ENCODE measurements at places on chromosomes 12 and 14.

GRCh38 chr12:91866566-91866965, 279.1 kb downstream of the BTG1 start:
- no peak for DNase-seq

GRCh38 chr14:102575160-102575845, 17.1 kb upstream of the RCOR1 start:
- DNase-seq: no peak

DNA sequence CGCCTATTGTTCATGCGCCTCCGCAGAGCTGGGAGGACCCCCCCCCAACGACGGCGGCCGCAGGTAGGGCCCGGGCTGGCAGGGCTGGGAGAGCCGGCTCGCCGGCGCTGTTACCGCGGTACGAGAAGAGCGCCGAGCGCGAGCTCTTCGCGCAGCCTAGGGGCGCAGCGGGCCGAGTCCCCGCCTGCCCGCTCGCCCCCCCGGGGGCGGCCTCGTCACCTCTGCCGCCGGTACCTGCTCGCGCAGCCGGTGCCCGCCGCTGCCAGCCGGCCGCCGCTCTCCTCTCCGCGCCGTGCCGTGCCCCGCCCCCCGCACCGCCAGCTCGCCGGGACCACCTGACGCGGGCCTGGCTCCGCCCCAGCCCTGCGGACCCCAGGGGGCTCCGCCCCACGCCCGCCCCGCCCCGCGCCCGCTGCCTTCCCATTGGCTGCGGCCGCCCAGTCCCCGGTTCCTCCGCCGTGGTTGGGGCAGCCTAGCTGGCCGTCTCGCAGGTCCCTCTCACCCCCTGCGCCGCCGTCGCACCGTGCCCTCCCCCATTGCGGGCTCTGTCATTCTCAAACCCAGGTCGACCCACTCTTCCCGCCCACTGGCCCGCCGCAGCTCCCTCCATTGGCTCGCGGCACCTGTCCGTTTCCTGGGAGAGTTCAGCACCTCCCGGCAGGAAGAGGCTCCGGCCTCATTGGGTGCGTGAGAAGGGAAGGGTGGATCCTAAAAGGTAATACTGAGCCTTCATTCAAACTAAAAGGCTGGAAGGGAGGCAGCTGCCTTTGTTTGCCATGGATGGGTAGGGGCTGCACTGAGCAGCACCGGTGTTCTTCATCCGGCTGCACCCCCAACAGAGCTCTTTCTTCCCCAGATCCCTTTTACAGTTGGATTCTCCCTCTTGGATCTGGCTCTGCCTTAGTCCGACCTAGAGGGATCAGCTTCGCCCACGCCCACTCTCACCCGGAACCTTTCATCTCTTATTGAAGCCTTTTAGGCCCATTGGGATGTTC, at the start of gene MAP3K9:
MAP3K9 (minus strand) TSS at position 289 of the 995 bp plus-strand sequence. CDS start 342 bp downstream, outside the sequence.
- no peak for DNase-seq

DNA sequence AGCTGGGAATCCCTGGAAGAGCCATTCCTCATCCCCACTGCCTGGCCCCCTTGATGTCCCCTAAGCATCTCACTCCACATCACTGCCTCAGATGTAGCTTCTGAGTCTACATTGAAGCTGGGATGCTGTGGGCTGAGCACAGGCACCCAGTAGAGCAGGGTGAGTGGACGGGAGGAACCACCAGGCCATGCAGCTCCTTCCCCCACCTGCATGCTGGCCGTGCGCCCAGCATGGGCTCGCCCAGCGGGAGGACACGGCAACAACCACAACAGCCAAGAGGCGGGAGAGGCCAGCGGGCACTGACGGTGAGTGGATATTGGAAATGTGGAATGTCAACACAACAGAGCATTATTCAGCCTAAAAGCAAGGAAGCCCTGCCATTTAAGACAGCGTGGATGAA, 310.9 kb downstream of the ADGRD1 start:
- DNase-seq: no peak

- peak; percentile 67 for DNase-seq
These were observed 58.2 kb upstream of the FLRT2 start for GRCh38 chr14:85471744-85472143.

DNA sequence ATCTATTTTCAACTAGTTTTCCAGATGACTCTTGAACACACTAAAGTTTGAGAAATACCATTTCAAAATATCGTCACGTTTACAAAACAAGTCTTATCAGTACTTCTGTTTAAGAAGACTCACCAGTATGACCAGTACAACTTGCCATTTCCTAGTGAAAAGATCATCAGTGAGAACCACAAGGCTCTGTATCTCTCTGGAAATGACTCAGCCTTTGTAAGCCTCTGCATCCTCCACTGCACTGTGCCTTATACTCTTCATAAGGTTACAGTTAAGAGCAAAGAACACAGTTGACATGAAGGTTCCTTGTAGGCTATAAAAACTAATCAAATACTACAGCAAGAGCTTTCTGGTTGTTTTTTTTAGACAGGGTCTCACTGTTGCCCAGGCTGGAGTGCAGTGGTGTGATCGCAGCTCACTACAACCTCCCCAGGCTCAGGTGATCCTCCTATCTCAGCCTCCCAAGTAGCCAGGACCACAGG, 5.7 kb upstream of the VTI1B start:
- no peak for DNase-seq

GRCh38 chr12:29582146-29582545, 84.7 kb upstream of the OVCH1 start:
- no peak for DNase-seq

All from fibroblast of skin of left biceps (primary cell).